ENCODE measurements at places on chromosomes 7 and 10. TPM values are rescaled to one million over a fixed set of nuclear protein-coding genes. Genes with fewer than 3 reads are reported as not detected.
A peak's percentile ranks its signal among the peaks of the same experiment; 100 is the strongest.

GRCh38 chr10:90420637-90421318 is 437.1 kb downstream of the HTR7 start:
- no peak for DNase-seq

GRCh38 chr10:101323495-101323894 is 30.5 kb upstream of the BTRC start:
- no peak for DNase-seq

Gene PALD1
- 0.81 TPM for total RNA-seq

DNA sequence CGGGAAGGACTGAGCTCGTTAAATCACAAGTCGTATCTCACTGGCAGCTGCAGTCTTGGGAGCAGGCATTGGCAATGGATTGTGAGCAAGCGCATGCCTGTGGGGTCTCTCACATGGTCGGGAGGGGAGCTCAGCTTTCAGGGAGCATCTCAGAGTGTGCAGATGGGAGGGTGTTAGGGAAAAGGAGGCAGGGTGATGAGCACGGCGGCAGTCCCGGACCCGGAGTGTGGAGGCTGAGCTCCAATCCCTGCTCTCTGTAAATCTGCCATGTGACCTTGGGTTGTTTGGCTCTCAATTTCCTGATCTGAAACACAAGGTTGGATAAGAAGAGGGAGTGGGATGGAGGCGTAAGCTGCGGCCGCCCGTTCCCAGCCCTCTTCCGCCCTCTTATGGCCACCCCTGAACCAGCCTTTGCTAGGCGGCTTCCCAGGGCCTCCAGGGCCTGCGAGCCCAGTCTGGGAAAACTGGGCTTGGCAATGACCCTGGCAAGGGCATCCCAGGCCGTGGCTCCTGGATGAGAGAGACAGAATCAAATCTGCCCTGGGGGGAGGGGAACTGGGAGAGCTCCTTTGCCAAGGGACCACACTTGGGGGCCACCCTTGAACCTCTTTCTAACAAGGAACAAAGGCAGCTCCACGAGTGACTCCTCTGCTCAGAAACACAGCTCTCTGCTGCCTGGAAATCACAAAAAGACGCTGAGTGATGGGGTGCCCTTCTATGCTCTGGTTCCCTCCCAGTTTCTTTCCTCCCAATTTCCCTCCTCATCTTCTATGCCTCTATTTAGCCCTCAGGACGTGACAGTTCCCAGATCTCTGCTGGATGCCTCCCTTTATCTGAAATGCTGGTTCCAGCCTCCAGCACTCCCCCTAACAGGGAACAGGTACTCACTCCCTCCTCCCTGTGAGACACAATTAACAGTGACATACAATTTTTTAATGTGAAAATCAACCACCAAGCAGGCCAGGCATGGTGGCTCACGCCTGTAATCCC is 41.7 kb upstream of the LOXL4 start:
- DNase-seq = peak; percentile 63

Gene CDHR1
- 0.19 TPM for total RNA-seq
